ENCODE measurements at places on chromosomes 2 and 18.

DNA sequence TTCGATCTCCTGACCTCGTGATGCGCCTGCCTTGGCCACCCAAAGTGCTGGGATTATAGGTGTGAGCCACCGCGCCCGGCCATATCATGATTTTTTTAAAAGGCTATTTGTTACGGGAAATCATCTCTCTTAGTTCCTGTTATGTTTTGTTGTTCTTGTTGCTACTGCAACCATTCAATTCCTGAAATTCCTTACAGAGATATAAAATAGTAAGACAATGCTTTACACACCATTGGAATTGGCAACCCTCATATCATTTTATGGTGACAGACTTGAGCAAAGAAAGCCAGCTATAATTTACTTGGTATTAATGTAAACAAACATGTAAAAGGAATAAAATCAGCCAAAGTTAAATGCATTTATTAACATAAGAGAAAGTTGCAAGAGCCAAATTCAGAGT, 163.0 kb downstream of the FIGN start:
- DNase-seq: no peak

- no peak for DNase-seq
Observed at GRCh38 chr2:74708883-74709282, 54.8 kb downstream of the SEMA4F start.

DNA sequence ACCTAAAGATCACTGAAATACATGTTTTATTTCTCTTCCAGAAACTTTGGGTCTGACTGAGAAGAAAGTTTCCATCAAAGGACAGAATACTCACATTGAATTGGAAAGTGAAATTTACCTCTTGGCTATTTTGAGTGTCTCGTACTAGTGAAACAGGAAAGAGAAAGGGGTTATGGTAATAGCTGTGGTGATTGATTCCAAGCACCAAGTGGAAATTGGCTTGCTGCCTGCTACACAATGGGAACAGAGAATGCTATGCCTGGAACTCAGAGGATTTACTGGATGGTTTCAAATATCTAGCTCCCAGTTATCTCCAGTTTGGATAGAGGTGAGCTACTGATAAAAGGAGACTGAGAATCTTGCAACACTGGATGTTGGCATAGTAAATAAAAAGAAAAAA, 492.8 kb upstream of the FSIP2 start:
- DNase-seq: no peak

- no peak for DNase-seq
Observed at GRCh38 chr2:241036964-241037421, 38.6 kb downstream of the SNED1 start.

DNA sequence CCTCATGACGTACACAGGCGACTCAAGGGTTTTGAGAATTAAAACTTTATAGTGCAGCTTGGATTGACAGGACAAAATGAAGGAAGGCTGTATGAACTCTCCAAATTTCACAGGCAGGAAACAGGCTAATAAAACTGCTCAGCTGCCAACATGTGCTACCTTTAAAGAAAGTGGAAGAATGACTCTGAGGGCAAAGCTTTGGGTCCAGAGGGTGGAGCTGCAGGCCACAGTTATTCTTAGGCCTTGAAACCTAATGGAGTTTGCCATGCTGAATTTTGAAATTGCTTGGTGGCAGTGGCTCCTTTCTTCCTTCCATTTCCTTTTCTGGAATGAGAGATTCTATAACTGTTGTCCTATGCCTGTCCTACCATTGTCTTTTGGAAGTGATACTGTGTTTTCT, 34.8 kb downstream of the HAT1 start:
- DNase-seq: no peak

DNA sequence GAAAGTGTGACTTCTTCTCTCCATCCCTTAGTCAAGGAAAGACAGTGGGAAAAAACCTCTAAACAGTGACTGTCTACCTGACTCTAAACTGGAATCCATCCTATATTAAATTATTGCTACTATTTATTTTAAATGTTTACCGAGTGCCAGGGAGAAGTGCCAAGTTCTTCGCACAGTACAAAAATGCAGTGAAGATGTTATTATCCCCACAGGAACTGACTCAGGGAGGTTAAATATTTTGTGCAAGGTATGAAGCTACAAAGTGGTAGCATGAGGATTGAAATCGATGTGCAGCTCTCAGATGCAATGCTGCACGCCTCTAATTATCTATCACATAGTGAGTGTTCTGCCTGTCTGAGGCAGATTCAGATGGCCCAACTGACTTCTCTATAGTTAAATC, 91.1 kb downstream of the MEP1B start:
- DNase-seq: no peak

DNA sequence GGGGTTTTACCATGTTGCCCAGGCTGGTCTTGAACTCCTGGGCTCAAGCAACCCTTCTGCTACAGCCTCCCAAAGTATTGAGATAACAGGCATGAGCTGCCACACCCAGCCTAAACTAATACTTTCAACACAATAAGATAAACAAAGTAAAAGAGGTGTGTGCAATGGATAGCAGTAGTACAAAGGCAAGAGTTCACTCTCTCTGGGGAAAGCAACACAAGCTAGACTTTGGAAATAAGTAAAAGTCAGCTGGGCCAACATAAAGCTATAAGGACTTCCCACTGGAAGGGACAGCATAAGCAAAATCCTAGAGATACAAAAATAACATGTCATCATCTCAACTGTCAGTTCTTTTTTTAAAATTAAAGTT, 5.2 kb upstream of the NOSTRIN start:
- no peak for DNase-seq

GRCh38 chr2:9681427-9681817, 50.6 kb upstream of the YWHAQ start:
- no peak for DNase-seq

DNA sequence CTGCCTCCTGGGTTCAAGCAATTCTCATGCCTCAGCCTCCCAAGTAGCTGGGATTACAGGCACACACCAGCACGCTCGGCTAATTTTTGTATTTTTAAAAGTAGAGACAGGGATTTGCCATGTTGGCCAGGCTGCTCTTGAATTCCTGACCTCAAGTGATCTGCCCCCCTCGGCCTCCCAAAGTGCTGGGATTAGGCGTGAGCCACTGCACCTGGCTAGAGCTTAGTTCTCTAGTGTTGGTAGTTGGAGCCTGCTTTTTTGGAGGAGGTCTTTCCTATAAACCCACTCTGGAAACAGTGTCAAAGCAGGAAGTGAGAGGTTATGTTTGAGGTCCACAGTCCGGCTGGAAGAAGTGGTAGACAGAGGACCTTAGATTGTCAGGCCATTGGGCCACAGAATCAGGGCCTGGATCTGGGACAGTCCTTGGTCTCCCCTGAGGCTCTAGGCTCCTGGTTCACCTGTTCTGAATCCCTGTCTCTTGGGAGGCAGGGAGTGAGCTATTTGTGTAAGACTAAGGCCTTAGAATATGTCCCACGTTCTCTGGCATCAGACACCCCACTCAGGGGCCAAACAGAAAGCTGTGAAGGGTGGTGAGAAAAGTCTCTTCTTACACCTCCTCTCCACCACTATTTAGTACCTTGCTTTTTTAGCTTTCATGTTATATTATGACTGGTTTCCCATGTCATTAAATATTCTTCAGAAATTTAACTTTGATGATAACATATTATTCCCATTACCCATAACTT, 34.5 kb downstream of the PCBP1 start:
- DNase-seq: no peak

GRCh38 chr2:5740053-5740452, 47.9 kb downstream of the SOX11 start:
- DNase-seq: no peak

GRCh38 chr2:209380293-209380692, 43.6 kb upstream of the MAP2 start:
- no peak for DNase-seq

- no peak for DNase-seq
Observed at GRCh38 chr2:18169121-18169892, 290.8 kb downstream of the KCNS3 start.

GRCh38 chr2:59353306-59353921, 1112.3 kb upstream of the FANCL start:
- DNase-seq: no peak

- DNase-seq: no peak
Observed at GRCh38 chr2:26189751-26190150, 16.9 kb downstream of the GAREM2 start.

- DNase-seq: no peak
Observed at GRCh38 chr2:83103613-83104012, 1355.5 kb downstream of the SUCLG1 start.

DNA sequence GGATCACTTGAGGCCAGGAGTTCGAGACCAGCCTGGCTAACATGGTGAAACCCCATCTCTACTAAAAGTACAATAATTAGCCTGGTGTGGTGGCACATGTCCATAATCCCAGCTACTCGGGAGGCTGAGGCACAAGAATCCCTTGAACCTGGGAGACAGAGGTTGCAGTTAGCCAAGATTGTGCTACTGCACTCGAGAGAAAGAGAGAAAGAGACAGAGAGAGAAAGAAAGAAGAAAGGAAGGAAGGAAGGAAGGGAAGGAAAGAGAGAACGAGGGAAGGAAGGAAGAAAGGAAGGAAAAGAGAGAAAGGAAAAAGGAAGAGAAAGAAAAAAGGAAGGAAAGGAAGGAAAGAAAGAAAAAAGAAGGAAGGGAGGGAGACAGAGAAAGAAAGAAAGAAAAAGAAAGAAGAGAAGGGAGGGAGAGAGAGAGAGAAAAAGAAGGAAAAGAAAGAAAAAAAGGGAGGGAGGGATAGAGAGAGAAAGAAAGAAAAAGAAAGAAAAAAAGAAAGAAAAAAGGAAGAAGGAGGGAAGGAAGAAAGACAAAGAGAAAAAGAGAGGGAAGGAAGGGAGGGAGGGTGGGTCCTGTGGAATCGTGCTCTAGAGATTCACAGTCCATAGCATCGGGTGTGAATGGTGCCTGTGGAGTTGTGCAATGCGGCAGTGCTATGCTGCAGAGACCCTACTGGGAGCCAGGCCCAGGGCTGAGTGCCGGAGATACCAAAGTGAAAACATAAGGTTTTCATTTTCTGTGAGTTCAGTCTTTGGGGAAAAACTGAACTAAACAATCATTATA, 4.6 kb upstream of the SDC1 start:
- no peak for DNase-seq

- no peak for DNase-seq
Observed at GRCh38 chr2:173630425-173631126, 275.9 kb downstream of the CDCA7 start.

GRCh38 chr2:218252509-218253231, 8.1 kb upstream of the GPBAR1 start:
- DNase-seq: peak; percentile 30

DNA sequence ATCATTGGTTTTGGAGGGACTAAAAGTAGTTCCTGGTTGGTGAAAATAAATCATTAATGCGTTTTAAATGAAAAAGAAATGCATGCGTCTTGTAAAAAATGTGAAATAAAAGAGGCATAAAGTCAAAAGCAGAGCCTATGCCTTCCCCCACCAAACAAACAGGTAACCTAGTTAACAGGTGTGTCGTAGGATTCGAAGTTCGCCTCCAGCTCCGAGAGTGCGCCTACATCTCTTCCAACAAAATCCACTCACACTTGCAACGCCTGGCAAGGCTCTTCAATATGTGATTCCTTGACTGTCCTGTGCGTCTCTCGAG, 677 bp upstream of the SMAD4 start:
- DNase-seq: no peak

GRCh38 chr2:109232909-109233308, 103.9 kb downstream of the SH3RF3 start:
- DNase-seq: no peak

GRCh38 chr18:63366213-63367052, 573 bp downstream of the KDSR start:
- peak; percentile 78 for DNase-seq

All from activated T-cell treated with anti-CD3 and anti-CD28 coated beads, Interleukin-2, amount 50 U/mL, for 24 hours (primary cell).